Suprapubic skin (tissue), 4 donors: ENCODE measurements at places on chromosomes 12 and 14. TPM values are rescaled to one million over a fixed set of nuclear protein-coding genes. Genes with fewer than 3 reads are reported as not detected.

The CAND1 gene
- 62.9 TPM for total RNA-seq

DNA sequence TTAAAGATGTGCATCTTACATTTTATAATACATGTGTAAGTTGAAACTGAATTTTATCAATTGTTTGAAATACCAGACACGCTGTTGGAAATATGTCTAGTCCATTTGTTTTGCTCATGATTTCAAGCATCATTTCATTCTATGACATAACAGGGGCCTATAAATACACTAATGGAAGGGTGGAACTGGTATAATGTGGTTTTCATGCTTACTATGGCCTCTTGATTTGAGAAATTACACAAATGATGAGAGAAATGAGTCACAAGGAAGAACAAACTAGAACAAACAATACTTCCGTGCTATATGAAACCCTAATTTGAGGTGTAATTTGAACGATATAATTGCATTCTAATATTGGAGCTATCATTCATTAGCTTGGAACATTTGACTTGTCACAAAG, 663.4 kb downstream of the SLC16A7 start:
- DNase-seq: no peak

DNA sequence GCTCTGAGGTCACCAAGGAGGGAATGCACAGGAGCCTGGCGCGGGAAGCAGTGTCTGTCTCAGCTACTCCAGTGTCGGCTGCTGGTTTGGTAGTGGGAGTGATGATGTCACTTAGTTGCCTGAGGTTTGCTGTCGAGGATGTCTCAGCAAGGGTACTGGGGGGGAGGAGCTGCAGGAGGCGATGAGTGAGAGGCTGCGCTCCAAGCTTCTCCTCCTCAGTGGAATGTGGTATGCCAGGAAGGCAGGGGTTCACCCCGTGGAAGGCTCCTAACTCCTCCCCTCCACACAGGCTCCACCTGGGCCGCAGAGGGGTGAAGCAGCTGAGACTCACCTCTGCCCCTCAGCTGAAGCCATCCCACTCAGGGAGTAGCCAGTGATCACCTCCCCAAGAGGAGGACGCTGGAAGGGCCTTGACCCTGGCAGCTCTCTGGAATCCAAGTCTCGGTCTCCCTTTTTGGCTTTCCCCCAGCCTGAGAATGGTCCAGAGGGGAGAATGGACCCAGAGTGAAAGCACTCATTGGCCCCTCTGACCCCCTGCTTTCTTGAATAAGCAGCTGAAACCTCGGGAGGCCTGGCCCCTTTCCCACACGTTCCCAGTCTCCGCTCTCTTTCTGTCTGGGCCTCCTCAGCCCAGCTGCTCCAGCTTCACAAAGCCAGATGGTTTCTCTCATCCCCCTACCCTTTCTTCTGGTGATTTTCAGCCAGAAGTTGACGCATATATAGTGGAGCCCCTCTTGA, 178.9 kb upstream of the FKBP4 start:
- no peak for DNase-seq

The TAS2R13 gene
- 2.6 TPM for total RNA-seq

The ZFYVE26 gene
- 81.6 TPM for total RNA-seq

- no peak for DNase-seq
These were observed 38.1 kb upstream of the JDP2 start for GRCh38 chr14:75389679-75390078.
